SK-N-SH treated with all-trans-retinoic acid at 6 μM for 48 hours (cell line): ENCODE measurements at places on chromosomes 11 and 22.

GRCh38 chr11:128905345-128906184 lies 14.4 kb downstream of the KCNJ5 start:
- ATAC-seq: peak; percentile 77

- no peak for ATAC-seq
Measured at GRCh38 chr11:41522391-41522790, 62.9 kb upstream of the LRRC4C start.

GRCh38 chr11:96134602-96135001 lies 208.4 kb downstream of the MAML2 start:
- ATAC-seq: peak; percentile 59

- ATAC-seq: peak; percentile 31
Measured at GRCh38 chr11:46381048-46381818, at the start of gene MDK. TSS of gene MDK (plus strand) at chr11:46381669. CDS start at chr11:46382058, 389 bp downstream.

GRCh38 chr22:49192180-49192856 lies 635.4 kb downstream of the BRD1 start:
- ATAC-seq: no peak

DNA sequence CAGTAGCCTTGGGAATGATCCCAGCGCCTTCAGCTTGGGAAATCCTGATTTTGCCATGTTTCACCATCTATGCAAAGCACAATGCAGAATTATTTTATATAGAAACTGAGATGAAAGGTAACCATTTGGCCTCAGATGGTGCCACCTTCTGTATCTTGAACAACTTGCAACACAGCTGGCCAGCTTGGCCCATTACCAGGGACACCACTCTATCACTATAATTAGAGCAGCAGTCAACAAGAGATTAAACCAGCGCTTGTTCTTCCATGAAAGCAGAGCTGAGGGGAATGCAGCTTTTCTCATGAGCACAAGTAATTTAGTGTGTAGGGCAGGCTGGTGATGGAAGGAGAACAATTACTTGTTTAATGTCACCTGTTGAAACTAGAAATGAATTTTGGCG lies 6.7 kb upstream of the ZDHHC13 start:
- ATAC-seq: no peak

DNA sequence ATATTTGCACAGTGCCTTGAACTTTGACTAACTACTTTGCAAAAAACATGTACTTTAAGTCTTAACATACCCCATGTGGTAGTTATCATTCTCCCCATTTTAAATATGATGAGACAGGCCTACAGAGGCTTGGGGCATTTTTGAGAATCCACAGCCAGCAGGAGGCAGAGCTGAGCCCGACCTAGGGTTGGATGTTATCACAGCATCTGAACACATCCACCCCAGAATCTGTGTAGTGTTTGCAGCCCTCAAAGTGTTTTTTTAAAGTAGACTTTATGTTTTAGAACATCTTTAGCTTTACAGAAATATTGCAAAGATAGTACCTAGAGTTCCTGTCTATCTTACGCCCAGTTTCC lies 17.6 kb downstream of the OTOG start:
- ATAC-seq: peak; percentile 63

- ATAC-seq: no peak
Measured at GRCh38 chr11:40877256-40877655, 582.2 kb downstream of the LRRC4C start.

GRCh38 chr11:34680206-34680605 lies 59.3 kb downstream of the EHF start:
- ATAC-seq: no peak

GRCh38 chr11:34145847-34146381 lies 40.5 kb downstream of the NAT10 start:
- no peak for ATAC-seq

GRCh38 chr22:48343461-48343860 lies 1484.2 kb downstream of the BRD1 start:
- no peak for ATAC-seq

DNA sequence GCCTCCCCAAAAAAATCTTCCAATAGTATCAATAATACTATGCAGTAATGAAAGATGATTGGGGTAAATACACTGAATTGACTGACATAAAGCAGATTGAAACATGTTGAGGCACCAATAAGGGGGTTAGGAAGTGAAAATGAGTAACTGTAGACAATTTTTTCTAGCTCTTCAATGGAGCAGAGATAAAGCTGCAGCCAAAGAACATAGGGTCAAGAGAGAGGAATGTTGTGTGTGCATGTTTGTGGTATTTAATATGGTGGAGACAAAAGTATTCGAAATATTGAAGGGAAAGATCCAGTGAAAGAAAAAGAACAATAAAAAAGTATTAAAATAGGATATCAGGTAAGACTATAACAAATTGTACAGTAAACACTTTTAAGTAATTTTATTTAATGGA lies 450.0 kb upstream of the CCDC179 start:
- ATAC-seq: no peak

- peak; percentile 10 for ATAC-seq
Measured at GRCh38 chr22:46366801-46367706, 31.5 kb downstream of the TRMU start.

GRCh38 chr11:62770778-62771143 lies 435 bp upstream of the TAF6L start:
- peak; percentile 21 for ATAC-seq

- no peak for ATAC-seq
Measured at GRCh38 chr11:15613251-15613650, 498.5 kb downstream of the INSC start.

- ATAC-seq: no peak
Measured at GRCh38 chr11:37533830-37534229, 935.8 kb upstream of the RAG2 start.

- ATAC-seq: no peak
Measured at GRCh38 chr11:125720781-125721180, 25.3 kb upstream of the PATE1 start.

- ATAC-seq: peak; percentile 67; the same call in 2 of the 3 replicates
Measured at GRCh38 chr11:92828556-92828955, 140.9 kb upstream of the MTNR1B start.

- no peak for ATAC-seq
Measured at GRCh38 chr11:82732348-82732733, 1.3 kb downstream of the FAM181B start.

- peak; percentile 76 for ATAC-seq
Measured at GRCh38 chr11:106520146-106520912, 442.9 kb downstream of the AASDHPPT start.

GRCh38 chr11:95283650-95284049 lies 52.6 kb upstream of the SESN3 start:
- no peak for ATAC-seq

- ATAC-seq: no peak
Measured at GRCh38 chr11:103031834-103032233, 60.1 kb downstream of the DCUN1D5 start.

- no peak for ATAC-seq
Measured at GRCh38 chr11:23317816-23318215, 457.5 kb upstream of the CCDC179 start.

- ATAC-seq: peak; percentile 55
Measured at GRCh38 chr11:128544471-128545051, 42.8 kb downstream of the ETS1 start.

DNA sequence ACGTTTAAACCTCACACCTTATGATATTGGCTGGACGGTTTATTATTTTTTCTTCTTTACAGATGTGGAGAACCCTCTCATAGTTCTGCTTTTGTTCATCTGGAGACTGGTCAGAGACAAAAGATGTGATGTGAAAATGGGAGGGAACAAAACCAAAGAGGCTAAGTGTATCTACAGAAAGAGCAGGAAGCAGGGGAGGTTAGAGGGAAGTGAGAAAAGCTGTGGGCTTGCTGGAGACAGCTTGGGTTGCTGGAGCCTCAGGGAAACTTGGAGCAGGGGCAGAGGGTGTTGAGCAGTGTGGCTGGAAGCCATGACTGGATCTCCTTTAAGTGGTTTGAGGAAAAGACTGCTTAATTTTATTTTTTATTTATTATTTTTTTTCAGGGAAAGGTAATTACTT lies 79.0 kb upstream of the SNX19 start:
- no peak for ATAC-seq

- no peak for ATAC-seq
Measured at GRCh38 chr22:22375576-22376351, 131.2 kb downstream of the VPREB1 start.

DNA sequence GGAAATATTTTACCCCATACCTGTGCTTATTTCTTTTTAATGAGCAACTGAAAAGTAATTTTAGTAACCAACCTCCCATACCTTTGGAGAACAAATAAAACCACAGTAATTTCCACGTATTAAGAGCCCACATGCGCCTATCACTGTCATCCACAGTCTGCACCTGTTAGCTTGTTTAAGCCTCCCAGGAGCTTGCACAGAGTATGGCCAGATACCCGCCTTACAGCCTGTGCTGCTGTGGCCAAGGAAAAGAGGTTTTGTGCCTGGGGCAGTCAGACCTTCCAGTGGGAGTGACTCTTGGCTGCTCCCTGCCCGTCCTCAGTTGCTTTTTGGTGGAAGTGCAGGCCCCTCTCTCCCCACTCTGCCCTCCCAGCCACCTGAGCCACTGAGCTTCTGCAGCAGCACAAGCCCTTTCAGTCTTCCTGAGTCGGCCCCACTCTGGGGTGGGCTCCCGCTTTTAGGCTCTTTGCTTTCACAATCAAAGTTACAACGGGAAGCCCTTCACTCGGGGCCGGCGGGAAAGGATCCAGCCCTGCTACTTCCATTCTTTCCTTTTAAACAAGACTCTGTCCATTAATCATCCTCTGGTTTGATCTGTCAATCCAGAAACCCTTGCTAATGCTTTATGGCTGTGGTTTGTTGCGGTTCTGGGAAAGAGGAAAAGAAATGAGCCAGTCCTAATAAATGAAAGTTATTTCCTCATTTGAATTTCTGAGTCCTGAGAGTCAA lies 308.8 kb downstream of the TBC1D22A start:
- no peak for ATAC-seq
